Suppressor macrophage (primary cell): ENCODE measurements at places on chromosomes 2 and 18.

DNA sequence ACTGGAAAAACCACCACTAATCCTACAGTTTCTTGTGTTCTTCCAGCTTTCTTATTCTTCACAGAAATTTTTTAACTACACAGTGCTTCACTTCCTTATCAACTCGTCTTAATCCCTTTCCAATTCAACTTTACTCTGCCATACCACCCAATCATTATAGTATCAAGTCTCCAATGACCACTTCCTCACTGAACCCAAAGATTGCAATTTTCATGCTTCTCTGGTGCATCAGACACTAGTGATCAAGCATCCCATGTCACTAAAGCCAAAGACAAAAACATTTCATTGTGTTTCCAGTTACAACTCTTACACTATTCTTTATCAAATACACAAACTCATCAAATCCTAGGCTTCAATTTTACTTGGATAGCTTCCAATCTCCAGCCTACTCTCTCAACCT lies 9.5 kb downstream of the CHAC2 start:
- DNase-seq = no peak

DNA sequence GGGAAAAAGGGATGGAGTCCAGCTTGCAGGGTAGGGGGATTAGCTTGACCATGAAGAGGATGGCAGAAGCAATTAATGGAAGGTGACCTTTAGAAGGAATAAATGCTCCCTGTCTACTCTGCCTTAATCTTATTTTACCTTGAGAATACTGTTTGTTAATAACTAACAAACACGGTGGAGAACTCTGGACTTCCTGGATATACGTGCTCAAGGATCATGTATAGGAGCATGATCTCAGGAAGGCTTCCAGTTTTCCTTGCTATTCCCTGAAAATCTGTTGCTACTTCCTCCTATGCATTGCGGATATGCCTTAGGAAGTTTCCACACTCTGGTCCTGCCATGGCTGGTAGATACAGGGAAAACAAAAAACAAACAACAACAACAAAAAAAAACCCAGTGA lies 44.8 kb upstream of the BCL11A start:
- DNase-seq = no peak

- no peak for DNase-seq
These were observed 41.6 kb downstream of the KCNE4 start for GRCh38 chr2:223093436-223094241.

- DNase-seq = no peak
These were observed 388.1 kb upstream of the ACVR2A start for GRCh38 chr2:147456779-147457178.

DNA sequence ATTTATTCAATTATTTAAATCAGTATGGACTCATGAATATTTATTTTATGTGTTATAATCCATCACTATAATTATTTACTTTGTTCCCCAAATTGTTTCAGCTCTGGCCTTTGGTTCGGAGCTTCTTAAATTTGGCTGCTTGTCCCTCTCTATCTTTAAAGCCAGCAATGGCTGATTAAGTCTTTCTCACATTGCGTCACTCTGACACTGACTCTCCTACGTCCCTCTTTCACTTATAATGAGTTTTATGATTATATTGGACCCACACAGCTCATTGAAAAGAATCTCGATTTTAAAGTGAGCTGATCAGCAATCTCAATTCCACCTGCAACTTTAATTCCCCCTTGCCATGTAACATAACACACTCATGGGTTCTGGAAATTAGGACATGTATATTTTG lies 185.2 kb upstream of the SLC39A10 start:
- no peak for DNase-seq

DNA sequence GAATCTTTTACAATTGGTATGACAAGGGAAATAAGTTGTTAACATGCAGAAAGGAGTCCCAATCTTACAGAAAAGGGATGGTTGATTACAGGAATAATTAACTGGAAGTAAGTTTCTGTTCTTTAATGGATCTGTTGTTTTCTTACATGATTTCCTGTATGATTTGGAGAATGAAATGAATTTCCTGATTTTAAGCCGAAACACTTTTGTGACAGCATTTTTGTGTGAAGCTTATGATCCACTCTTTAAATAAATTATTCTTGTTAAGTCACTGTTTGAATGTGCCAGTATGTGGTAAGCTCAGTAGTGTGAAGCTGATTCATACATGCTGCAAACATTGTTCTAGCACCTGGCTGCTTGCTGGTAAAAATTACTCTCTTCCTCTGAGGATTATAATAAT lies 516.2 kb downstream of the DCDC2C start:
- DNase-seq = no peak

GRCh38 chr18:35786365-35787042 lies 186.0 kb upstream of the RMP24 start:
- DNase-seq = no peak

DNA sequence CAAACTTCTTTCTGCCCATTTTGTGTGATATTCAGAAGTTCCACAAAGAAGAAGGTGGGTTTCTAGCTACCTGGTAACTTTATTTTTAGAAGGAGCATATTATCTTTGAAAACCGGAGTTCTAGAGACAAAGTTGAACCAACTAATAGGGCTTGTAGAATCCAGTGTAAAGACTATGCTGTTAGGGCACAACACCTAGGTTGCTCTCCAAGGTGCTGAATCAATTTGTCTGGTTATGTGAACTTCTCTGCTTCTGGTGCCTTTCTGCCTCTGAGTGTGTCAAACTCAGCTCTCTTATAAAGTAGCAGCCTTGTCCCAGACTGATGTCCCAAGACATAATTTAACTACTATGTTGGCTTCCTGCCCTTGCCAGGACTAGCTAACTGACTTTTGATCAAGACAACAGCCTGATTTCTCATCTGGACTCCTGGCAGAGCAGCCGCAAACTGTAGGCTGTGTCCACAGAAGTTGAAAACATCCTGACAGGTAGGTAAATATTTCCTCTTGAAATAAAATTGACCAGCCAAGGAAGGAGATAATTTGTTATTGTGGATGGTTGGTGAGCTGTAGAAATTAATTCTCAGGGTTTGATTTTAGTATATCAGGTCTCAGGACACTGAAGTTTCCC lies 119.4 kb downstream of the CYRIA start:
- DNase-seq = peak; percentile 60

DNA sequence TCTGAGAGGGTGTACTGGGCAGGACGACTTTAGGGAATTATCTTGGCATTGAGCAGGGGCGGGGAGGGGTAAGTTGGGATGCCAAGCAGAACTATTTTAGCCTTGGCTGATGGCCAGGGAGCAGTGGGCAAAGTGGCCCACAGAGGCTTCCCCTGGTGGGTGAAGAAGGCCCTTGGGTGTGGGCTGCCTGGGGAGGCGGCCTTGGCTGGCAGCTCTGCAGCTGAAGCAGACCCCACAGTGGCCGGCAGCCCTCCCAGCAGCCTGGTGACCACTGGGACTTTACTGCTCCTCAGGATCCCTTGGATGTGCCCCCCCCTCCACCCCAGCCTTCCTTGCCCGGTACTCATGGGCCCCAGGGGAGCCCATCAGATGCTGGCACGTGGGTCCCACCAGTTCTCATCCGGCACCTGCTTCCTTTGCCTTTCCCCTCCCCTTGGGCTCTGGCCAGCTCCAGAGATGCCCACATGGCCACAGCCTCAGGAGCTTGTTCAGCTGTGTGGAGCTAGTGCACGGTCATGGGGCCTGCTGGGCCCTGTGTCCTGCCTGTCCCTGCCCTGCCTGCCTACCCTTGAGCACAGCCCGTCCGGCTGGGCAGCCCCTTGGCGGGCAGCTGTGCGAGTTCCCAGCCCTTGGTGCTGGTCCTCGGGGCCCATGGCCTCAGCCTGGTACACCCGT lies 122.1 kb upstream of the HS6ST1 start:
- no peak for DNase-seq

GRCh38 chr18:76252880-76253279 lies 242.2 kb downstream of the ZNF516 start:
- DNase-seq = no peak

- no peak for DNase-seq
These were observed 27.7 kb upstream of the FRZB start for GRCh38 chr2:182894174-182894573.

DNA sequence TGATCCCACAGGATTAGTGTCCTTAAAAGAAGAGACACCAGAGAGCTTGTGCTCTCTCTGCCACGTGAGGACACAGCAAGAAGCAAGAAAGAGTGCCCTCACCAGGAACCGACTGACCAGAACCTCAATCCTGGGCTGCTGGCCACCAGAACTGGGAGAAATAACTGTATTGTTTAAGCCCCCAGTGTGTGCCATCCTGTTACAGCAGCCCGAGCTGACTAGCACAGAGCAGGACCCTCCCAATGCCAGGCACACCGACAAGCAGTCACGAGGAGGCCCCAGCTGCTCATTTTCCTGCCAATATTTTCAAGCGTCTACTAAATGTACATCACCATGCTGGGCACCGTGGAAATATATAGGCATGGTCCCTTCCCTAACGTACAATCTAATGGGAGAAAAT lies 17.1 kb downstream of the FAM178B start:
- no peak for DNase-seq

- DNase-seq = no peak
These were observed 252.4 kb downstream of the NDUFA10 start for GRCh38 chr2:239772721-239773120.

GRCh38 chr2:241211276-241211675 lies 22.8 kb downstream of the ANO7 start:
- DNase-seq = no peak

DNA sequence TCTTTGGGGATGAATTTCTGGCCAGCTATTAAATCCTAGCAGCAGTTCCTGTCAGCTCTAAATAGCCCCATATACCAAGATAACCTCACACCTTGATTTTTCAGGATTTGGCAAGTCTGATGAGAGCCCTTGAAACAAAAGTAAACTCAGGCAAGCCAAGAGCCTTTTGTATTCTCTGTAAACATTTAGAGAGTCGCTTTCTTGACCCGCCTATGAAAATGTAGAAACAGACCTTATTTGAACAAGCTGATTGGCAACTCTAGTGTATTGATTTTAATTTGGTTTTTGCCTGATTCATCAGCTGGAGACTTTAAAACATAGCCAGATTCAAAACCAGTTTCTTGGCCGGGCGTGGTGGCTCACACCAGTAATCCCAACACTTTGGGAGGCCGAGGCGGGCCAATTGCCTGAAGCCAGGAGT lies 43.4 kb downstream of the CABLES1 start:
- DNase-seq = no peak

- no peak for DNase-seq
These were observed 336.0 kb upstream of the HNRNPA3 start for GRCh38 chr2:176876493-176877103.

- peak; percentile 4 for DNase-seq
These were observed 7.1 kb upstream of the UPP2 start for GRCh38 chr2:158094487-158095092.

DNA sequence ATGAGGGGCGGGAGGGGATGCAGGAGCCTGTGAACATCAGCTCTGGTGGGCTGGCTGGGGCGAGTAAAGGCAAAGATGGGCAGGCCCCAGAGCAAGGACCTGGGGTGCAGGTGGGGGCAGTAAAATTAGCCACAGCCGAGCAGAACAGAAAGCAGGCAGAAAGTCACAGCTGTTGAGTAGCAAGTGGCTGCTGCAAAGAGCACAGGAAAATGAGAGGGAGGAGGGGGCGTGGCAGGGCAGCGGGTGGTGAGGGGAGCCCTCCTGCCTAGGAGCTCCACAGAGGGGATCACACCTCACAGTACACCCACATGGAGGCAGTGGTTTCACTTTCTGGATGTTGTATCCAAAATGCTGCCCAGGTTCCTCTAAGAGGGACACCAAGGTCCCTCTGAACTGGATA lies 79.6 kb downstream of the LBH start:
- no peak for DNase-seq
